NCI-H524 treated with DMSO at 0.1 percent for 48 hours (cell line): ENCODE measurements at places on chromosomes 5 and 9.

DNA sequence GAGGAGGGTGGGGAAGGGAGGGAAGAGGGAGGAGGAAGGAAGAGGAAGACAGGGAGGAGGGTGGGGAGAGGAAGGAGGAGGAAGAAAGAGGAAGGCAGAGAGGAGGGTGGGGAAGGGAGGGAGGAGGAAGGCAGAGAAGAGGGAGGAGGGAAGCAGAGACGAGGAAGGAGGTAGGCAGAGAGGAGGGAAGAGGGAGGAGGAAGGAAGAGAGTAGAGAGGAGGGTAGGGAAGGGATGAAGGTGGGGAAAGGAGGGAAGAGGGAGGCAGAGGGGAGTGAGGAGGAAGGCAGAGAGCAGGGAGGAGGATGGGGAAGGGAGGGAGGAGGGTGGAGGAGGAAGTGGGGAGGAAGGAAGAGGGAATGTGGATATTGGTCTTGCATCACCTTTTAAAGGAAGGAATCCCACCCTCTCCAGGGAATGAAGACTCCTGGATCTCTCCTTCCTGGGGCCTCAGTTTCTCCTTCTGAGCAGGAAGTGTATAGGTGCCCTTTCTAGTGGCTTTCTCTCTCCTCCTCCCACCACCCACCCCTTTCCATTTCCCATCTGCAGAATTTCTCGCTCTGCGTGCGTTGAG, 188.9 kb upstream of the ZNF618 start:
- DNase-seq = no peak

- DNase-seq = no peak
Observed at GRCh38 chr9:134732392-134733110, 90.9 kb downstream of the COL5A1 start.

- DNase-seq = no peak
Observed at GRCh38 chr5:169173372-169173771, 127.6 kb downstream of the SLIT3 start.

GRCh38 chr5:10678244-10678643, 82.8 kb downstream of the DAP start:
- DNase-seq = no peak

DNA sequence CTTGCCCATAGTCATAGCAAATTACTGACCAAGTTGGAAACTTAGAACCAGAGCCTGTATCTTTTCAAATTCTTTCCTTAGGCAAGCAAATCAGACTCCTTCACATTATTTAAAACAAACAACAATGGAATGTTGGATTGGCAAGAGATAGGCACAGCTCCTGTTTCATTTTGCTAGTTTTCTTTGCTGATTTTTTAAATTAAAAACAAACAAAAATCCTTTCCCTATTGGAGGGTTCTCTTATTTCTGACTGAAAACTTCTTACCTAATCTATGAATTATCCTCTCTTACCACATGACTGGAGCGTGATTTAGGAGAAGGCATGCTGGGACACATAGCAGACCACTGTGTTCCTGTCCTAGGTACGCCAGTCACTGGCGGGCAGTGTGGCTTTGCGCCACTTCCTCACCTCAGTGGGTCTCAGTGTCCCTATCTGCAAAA, 63.0 kb downstream of the TTC39B start:
- DNase-seq = no peak

- DNase-seq = no peak
Observed at GRCh38 chr5:79707535-79707934, 17.9 kb downstream of the CMYA5 start.

GRCh38 chr9:114691046-114691955, 9.3 kb upstream of the TEX48 start:
- DNase-seq = no peak

- no peak for DNase-seq
Observed at GRCh38 chr9:89576404-89576839, 28.4 kb upstream of the GADD45G start.

DNA sequence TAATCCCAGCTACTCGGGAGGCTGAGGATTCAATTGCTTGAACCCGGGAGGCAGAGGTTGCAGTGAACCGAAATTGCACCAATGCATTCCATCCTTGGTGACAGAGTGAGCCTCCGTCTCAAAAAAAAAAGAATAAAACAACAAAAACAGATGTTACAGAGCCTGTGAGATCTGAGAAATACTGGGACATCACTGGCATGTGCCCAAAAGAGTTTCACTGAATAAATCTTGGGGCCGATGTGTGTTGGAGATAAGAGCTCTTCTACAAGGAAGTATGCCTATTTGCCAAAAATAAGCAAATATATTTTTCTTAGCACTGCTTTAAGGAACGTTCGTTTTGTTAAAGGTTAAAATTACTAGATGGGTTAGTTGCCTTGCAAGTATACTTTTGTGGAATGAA, 55.1 kb downstream of the KIAA1958 start:
- no peak for DNase-seq
